Mucosa of gallbladder (tissue), 1 donor: ENCODE measurements at places on chromosomes 6 and 20. TPM values are rescaled to one million over a fixed set of nuclear protein-coding genes. Genes with fewer than 3 reads are reported as not detected.

GRCh38 chr6:21019614-21020013, 485.4 kb downstream of the CDKAL1 start:
- no peak for DNase-seq

DNA sequence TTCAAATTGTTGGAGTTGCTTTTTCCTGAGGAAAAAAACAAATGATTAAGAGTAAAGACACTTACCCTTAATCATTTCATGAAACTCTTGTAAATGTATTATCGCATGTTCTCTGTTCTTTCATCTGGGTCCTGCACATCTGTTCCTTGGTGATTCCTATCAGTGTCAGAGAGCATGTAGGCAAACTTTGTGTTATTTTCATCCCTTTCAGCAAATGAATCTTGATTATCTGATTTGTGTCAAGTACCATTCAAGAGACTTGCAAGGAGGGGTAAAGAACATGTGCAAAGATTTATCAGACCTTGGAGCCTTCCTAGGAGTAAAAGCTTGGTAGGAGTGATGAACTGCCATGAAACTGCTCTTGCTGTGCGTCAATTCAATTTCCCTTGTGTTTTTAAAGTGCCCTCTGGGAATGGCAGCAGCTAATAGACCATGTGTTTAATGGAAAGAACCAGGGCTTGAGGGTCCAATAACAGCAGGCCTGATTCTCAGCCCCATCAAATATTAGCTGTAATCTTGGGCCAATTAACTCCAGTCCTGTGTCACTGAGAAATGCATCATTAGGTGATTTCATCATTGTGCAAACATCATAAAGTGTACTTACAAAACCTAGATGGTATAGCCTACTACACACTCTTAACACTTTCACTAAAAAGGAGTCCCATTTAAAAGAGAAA, 118.9 kb upstream of the CEP85L start:
- no peak for DNase-seq

SMIM26 gene
- 65.2 TPM for total RNA-seq

DNA sequence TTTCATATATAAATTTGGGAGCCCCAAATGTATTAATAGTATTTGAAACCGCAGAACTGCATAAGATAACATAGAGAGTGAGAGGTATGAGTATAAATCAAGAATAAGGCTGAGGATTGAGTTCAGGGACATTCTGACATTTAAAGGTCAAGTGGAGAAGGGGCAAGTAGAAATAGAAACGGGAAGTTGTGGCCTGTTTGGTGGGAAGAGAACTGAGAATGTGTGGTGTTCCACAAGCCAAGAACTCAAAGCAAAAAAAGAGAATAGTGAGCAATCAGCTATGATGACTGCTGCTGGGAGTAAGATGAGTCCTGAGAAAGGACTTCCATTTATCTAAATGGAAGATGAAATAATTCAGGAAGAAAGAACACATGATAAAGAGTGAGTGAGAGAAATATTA, 418.4 kb downstream of the CD109 start:
- DNase-seq: no peak

DNA sequence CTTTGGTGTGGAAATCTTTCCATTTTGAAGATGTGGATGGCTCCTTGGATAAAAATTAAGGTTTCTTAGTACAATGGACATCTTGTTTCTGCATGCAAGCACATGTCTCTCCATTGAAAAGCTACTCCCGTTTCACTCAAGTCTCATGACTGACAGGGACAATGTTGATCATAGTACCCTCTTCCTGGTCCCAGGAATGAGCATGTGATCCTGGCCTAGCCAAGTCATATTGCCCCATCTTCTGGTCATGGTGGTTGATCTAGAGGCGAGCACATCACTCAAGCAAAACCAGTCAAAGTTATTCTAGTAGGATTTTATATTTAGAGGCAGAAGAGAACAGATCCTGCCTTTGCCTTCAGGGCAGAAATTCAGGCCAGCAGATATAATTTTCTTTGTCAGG, 12.2 kb upstream of the CBLN4 start:
- no peak for DNase-seq

GRCh38 chr6:158324136-158324535, 11.9 kb downstream of the TULP4 start:
- no peak for DNase-seq
